ENCODE measurements at places on chromosomes 5 and 9.

DNA sequence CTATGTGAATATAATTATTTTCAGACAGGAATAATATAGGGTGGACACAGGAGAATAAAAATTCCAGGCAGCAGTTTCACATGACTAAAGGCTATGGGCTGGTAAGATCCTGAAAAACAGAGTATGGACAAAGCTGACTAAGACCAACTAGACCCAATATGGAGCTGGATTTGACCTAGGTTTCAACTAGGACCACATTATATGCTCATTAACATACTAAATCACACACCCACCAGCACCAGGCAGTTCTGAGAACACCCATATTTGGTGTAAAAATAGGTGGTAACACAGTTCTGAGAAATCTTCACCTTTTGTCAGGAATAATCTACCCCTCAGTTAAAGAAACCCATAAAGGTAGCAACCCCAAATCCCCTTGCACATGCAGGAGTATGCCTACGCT is 64.7 kb downstream of the MAPKAP1 start:
- no peak for DNase-seq

DNA sequence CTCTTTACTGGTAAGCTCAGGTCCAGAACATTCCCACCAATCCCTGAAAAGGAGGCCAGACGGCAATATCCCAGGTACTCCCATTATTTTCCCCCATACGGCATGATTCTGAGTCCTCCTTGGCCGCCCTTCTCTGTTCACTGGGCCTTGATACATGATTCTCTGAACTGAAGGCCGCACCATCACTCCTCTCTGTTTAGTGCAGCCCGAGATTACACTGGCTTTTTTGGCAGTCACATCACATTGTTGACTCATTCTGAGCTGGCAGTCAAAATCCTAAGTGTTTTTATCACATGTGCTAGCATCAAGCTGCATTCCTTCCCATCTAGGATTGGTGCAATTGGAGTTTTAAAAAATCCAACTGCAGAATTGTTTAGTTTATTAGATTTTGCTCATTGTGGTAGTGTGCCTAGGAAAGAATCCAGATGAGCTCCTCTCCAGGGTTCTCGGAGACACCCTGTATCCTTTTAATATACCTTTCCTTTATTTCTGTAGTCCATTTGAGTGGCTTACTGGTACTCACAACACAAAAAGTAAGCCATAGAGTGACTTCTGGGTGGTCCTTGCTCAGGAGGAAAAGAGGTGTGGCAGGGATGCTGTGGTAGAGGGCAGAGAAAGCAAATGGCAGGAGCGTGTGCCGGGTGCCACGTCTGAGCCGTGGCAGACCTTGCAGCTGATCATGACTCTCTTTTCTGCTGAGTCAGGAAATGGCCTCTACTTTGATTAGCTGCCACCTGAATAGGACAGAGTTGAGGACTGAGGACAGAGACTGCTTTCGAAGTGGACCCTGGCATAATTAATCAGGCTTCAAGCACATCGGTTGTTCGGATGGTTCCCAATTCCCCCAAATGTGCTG is 121.1 kb upstream of the IL12B start:
- DNase-seq, result no peak

- DNase-seq, result no peak
Measured at GRCh38 chr9:16175461-16175860, 622.6 kb downstream of the CCDC171 start.

- DNase-seq, result no peak
Measured at GRCh38 chr9:114988962-114989599, 58.7 kb upstream of the TNFSF8 start.

- no peak for DNase-seq
Measured at GRCh38 chr5:167177736-167178135, 1113.7 kb upstream of the WWC1 start.

- DNase-seq, result no peak
Measured at GRCh38 chr9:38339087-38339486, 53.4 kb upstream of the ALDH1B1 start.

- no peak for DNase-seq
Measured at GRCh38 chr5:33041586-33041985, 330.5 kb downstream of the NPR3 start.

- DNase-seq, result no peak
Measured at GRCh38 chr9:82332774-82333152, 344.2 kb downstream of the SPATA31D1 start.

- no peak for DNase-seq
Measured at GRCh38 chr5:104793031-104793754, 1230.6 kb upstream of the NUDT12 start.

GRCh38 chr5:35023391-35024178 is 24.2 kb downstream of the AGXT2 start:
- no peak for DNase-seq

DNA sequence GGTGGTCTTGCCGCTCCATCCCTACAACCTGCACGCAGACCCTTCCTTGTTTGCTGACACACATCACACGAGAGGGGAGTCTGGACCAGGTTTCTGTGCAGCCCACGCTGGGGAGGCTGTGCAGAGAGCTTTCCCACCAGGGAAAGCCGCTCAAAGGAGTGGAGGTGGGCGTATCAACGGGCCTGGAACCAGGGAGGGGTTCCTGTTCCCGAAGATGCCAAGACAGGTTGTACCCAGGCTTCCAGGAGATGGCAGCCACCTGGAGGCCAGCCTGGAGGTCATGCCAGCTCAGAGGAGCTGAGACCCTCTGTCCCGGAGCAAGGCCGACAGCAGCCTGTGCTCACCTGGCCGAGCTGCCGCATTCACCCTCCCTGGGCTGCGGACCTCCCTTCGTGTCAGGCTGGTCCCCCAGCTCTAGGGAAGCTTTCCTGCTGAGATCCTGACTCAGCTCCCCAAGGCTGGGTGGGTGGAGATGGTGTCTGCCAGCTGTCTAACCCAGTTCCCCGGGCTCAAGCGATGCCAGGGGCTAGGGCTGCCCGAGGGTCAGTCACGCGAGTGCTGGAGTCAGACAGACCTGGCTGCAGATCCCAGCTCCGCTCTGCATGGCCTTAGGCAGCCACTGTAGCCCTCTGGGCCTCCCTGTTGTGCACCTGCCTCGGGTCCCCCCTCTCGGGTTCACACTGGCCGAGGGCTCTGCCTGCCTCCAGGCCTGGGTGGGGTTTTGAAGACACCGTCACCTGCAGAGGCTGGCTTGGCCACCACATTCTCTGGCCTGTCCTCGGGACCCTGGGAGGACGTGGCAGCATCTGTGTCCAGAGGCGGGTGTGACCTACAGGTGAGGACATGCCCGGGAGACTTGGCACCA is 28.5 kb upstream of the QSOX2 start:
- DNase-seq, result no peak

- DNase-seq, result no peak
Measured at GRCh38 chr5:87361536-87362213, 51.1 kb downstream of the CCNH start.

DNA sequence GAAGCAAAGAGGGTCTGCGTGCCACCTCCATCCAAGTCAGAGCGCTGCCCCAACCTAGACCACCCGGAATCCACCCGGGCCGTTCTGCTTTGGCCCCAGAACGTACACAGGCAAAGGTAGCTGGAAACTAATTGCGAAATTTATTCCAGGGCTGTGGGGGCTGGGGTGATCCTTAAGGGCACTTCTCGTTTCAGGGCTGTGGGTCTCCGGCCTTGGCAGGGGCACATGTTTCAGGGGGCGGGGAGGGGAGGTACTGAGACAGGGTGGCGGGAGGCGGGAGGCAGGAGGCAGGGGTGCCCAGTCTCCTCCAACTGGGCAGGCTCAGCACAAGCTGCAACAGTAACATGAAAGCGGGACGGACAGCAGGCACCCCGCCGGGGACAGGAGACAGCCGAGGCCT is 26.1 kb downstream of the NR5A1 start:
- no peak for DNase-seq

GRCh38 chr9:121399883-121400607 is 30.0 kb upstream of the STOM start:
- no peak for DNase-seq

DNA sequence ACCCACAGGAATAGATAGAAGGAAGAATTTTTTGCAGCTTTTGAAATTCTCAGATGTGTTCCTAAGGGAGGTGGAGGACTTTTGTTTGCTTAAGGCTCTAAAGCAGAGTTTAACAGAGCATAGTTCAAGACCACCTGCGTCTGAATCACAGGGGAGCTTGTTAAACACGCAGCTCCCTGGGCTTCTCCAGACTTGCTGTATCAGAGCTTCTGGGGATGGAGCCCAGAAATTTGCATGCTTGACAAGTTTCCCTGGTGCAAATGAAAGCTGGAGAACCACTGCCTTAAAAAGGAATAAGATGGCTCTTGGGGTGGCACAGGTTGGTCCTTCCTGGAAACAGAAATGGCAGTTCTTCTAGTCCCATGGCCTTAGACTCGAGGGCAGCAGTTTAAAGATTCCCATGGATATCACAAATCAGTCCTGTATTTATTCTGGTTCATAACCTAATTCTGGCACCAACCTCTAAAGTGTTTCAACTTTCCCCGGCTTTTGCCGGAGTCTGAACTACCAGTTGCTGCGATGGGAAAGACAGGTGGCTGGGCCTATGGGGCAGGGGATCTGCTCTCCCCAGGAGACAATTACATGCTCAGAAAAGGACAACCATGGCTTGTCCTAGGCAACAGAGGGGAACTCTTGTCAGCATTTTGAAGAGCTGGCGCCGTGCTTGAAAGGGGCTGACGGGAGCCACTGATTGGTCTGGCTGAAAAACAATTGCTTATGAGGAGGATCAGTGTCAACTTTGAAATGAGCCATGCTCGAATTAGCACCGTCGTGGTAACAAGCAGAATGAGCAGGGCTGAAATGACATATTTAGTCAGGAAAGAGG is 599.6 kb downstream of the CCDC171 start:
- no peak for DNase-seq

DNA sequence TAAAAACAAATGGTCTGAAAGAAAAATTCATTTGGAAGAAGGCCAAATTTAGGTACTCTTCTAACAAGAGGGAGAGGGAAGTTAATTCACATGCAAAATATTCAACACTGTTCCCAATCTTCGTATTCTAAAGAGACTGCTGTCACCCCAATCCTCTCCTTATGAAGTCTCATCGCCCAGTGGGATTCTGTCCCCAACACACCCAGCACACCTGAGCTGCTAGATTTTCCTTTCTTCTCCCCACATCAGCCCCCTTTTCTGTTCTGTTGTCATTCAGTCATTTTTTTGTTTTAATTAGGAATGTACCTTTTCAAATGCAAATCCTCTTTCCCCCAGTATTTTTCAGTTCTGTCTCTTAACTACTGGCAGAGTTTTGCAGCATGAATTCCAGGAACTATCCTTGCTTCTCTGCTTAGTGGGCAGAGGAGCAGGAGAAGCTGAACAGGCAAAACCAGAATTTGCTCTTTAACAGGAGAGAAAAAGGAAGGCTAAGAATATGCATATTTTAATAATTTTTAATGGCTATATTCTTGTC is 366.9 kb downstream of the MAN2A1 start:
- DNase-seq, result no peak

DNA sequence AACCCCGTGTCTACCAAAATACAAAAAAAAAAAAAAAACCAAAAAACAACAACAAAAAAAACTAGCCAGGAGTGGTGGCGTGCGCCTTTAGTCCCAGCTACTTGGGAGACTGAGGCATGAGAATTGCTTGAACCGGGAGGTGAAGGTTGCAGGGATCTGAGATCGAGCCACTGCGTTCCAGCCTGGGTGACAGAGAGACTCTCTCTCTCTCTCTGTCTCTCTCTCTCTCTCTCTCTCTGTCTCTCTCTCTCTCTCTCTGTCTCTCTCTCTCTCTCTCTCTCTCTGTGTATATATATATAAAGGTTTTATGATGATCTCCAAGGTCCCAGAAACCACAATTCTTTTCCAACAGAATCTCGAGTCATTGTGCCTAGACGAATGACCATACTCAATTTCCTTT is 18.8 kb upstream of the ANKRD33B start:
- DNase-seq, result no peak

Measured in activated naive CD8-positive, alpha-beta T cell treated with anti-CD3 and anti-CD28 coated beads, Interleukin-2, amount 50 U/mL, for 16 hours (primary cell).